Myocyte (in vitro differentiated cells): ENCODE measurements at places on chromosomes 13 and 19. TPM values are rescaled to one million over a fixed set of nuclear protein-coding genes. Genes with fewer than 3 reads are reported as not detected.

DNA sequence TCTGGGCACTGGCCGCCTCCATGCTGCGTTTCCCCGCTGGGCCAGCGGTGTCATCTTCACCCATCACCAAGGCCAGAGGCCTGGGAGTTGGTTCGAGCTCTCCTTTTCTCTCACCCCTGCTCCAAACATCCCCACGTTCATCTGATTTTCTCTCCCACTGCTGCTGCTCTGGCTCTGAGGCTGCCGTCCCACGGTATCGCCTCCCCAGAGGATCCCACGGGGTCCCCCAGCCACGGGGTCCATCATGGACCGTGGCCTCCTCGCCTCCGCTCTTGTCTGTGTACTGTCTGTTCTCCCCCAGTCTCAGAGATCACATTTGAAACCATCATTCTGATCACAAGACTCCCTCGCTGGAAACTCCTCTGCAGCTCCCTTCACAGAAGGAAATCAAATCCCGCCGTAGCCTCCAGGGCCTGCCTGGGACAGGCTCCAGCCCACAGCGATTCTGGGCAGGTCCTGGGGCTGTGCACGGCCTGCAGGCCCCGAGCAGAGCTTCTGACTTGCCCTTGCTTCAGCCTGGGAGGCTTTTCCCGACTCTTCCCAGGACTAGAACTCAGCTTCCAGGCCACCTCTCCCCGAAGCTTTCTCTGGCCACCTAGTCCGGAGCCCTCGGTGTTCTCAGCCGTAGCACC lies 64.2 kb downstream of the SOX1 start:
- DNase-seq, result no peak

DNA sequence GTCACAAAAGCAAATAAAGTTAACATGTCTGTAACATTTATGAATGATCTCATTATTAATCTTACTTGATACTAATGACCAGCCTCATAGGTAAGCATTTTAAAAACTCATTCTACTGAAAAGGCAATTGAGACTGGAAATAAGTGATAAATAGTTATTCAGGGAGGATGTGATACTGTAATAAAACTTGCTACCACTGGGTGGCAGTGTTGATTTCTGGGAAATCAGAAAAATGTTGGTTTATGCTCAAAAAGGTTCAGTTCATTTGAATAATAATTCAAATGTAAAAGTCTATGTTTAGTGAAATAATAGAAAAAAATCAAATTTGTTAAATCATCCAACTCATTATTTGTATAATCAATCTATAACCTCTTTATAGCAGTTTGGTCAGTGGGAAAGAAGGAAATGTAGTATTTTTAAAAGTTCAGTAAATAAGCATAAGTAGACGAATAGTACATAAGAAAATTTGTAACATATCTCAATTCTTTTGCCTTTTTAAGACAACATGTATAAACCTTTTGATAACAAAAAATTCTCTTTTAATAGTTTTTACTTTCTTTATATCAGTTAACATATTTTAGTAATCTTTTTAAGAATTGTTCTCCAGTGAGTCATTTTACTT lies 9.6 kb downstream of the ABHD13 start:
- peak; percentile 51 for DNase-seq

GRCh38 chr13:27267596-27267995 lies 3.0 kb upstream of the RASL11A start:
- no peak for DNase-seq

The ANKRD27 gene
- total RNA-seq, result 17.8 and 19.9 TPM in 2 replicates
